ENCODE measurements at places on chromosomes 1 and 21. TPM values are rescaled to one million over a fixed set of nuclear protein-coding genes. Genes with fewer than 3 reads are reported as not detected.

Gene LCE2A
- total RNA-seq, result not detected

Gene SEC16B
- total RNA-seq, result not detected

Gene CRP
- total RNA-seq, result not detected

Gene LAD1
- not detected for total RNA-seq

Gene DHDDS
- 61.6 TPM for total RNA-seq

Gene S100A9
- total RNA-seq, result not detected

Gene SMIM11
- 16.3 TPM for total RNA-seq

Gene PTPN14
- 20.7 TPM for total RNA-seq

Gene GPR25
- total RNA-seq, result not detected

Gene CLCA2
- total RNA-seq, result not detected

Gene PRAMEF18
- total RNA-seq, result not detected

Gene VTCN1
- total RNA-seq, result not detected

Gene GRHL3
- not detected for total RNA-seq

Gene ZNF593OS
- total RNA-seq, result not detected

Gene CLEC20A
- not detected for total RNA-seq

Gene TTC13
- 30.1 TPM for total RNA-seq

Gene SLC6A17
- total RNA-seq, result 0.02 TPM

Gene CRNN
- total RNA-seq, result not detected

Gene ATP1A1
- 223 TPM for total RNA-seq

Gene TIE1
- total RNA-seq, result 0.14 TPM

Gene GOLT1A
- not detected for total RNA-seq

Gene DYNLT5
- total RNA-seq, result not detected

Gene CYP2J2
- 1.0 TPM for total RNA-seq

Gene PPIAL4G
- total RNA-seq, result 0.68 TPM

Gene RIMS3
- 2.5 TPM for total RNA-seq

Gene CACNA1S
- not detected for total RNA-seq

Gene HAO2
- not detected for total RNA-seq

Gene NUDC
- total RNA-seq, result 88.6 TPM

Gene MYOG
- not detected for total RNA-seq

Gene FOXD2
- 0.27 TPM for total RNA-seq

Gene KIF26B
- total RNA-seq, result 0.02 TPM

Gene C1orf50
- 7.0 TPM for total RNA-seq
